Lung (tissue), 17 donors: ENCODE measurements at places on chromosomes 1 and 21. TPM values are rescaled to one million over a fixed set of nuclear protein-coding genes. Genes with fewer than 3 reads are reported as not detected.

GBP1 gene
- polyA plus RNA-seq, result 13.0 TPM

SLFNL1 gene
- polyA plus RNA-seq, result 0.94 TPM

HMGCS2 gene
- 4.2 TPM for polyA plus RNA-seq

RAB42 gene
- polyA plus RNA-seq, result 8.6 TPM

ESRRG gene
- polyA plus RNA-seq, result 0.20 TPM

TEX38 gene
- polyA plus RNA-seq, result not detected

NTRK1 gene
- polyA plus RNA-seq, result 0.24 TPM

SPRR2D gene
- 1.0 TPM for polyA plus RNA-seq

CA14 gene
- polyA plus RNA-seq, result 0.30 TPM

DYNLT5 gene
- polyA plus RNA-seq, result 4.5 TPM

PBXIP1 gene
- polyA plus RNA-seq, result 32.8 TPM

OR10Z1 gene
- not detected for polyA plus RNA-seq

LDLRAP1 gene
- 15.5 TPM for polyA plus RNA-seq

PLD5 gene
- polyA plus RNA-seq, result 0.14 TPM

ZNF691 gene
- polyA plus RNA-seq, result 6.6 TPM

NUF2 gene
- polyA plus RNA-seq, result 3.0 TPM

AGMAT gene
- polyA plus RNA-seq, result 0.08 TPM
